ENCODE measurements at places on chromosomes 7 and 10.

- DNase-seq = no peak
Measured at GRCh38 chr10:78449554-78449953, 415.9 kb downstream of the RPS24 start.

DNA sequence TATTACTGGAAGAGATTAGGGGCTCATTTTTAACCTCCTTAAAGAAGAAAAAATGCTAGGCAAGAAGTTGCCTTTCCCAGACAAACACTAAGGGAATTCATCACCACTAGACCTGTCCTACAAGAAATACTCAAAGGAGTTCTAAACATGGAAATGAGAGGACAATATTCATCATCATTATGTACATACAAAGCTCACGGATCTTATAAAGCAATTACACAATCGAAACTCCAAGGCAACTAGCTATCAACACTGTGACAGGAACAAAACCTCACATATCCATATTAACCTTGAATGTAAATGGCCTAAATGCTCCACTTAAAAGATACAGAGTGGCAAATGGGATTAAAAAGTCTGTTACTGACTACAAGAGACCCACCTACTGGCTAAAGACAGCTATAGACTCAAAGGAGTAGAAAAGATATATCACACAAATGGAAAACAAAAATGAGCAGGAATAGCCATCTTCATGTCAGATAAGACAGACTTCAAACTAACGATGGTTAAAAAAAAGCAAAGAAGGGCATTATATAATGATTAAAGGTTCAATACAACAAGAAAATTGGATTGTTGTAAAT lies 246.6 kb downstream of the ADRA2A start:
- no peak for DNase-seq

DNA sequence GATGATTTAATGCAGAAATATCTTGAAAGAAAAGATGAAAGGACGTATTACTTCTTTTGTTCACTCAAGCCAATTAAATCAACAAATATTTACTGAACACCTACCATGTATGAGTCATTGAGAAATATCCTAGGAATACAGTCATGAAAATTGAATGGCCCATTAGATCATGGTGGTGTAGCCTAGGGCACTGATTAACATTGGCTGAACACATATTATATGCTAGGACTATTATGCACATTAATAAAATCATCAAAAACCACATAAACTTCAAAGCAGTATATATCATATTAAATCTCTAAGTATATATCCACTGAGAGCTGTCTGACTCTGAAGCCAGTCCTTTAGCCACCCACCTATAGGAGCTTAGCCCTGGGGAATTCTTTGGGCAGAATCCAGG lies 41.8 kb downstream of the FAM204A start:
- DNase-seq = no peak

DNA sequence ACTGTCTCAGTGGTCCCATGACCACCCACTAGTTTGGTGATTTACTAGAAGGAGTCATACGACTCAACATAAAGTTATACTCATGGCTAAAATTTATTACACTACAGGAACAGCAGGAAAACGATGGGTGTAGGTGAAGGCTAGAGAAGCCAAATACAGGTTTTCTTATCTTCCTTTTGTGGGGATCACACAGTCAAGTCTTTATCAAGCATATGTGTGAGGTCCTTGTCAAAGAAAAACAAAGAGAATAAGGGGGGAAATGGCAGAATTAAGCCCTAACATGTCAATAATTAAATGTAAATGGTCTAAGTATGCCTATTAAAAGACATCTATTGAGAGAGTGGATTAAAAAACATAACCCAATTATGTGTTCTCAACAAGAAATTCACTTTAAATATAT lies 47.8 kb upstream of the UBN2 start:
- no peak for DNase-seq

- DNase-seq = no peak
Measured at GRCh38 chr10:6009961-6010360, 32.6 kb upstream of the IL15RA start.

DNA sequence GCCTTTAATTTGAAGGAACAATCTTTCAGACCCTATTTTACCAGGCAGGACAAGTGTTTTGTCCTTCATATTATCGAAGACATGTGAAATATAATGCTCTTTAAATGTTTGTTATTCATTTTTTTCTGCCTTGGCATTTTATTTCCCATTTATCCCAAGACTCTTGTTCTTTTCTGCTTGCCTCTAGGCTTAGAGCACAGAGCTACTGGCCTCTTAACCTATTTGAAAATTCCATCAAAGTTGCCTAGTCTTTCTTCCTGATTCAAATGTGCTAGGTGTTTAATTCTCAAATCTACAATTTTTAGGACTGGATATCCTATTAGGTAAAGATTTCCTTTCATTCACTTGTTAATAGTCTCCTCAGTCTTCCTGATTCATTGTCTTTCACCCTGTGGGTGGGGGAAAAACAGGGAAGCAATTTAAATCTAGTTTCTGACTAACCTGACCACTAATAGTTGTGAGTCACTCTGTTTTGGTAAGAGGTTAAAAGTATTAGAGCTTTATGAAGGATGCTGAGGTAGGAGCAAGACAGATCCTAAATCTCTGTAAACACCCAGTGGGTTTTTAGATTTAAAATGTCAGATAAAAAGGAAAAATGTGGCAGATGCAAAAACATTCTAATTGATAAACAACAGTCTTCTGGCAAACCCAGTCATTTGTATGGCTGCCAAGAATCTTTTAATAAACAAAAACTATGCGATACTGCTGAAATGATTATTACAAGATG lies 1.5 kb downstream of the LIPK start:
- DNase-seq = peak; percentile 25

- DNase-seq = no peak
Measured at GRCh38 chr10:64312876-64313275, 791.7 kb downstream of the REEP3 start.

DNA sequence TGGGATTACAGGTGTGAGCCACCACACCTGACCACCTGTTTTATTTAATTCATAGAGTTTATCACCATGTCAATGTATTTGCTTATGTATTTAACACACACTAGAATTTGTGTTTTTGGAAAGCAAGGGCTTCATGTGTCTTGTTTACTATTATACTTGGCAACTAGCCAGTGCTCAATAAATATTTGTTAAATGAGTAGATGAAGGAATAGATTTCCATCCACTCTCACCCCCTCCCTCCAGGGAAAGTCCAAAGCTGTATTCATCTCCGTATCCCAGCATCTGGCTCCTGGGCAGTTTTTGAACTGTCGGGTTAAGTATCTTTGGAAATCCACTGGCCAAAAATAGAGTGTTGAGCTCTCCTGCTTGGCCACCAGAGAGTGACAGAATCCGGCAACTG lies 4.6 kb upstream of the RADIL start:
- no peak for DNase-seq

GRCh38 chr7:21450076-21450475 lies 22.2 kb downstream of the SP4 start:
- no peak for DNase-seq

DNA sequence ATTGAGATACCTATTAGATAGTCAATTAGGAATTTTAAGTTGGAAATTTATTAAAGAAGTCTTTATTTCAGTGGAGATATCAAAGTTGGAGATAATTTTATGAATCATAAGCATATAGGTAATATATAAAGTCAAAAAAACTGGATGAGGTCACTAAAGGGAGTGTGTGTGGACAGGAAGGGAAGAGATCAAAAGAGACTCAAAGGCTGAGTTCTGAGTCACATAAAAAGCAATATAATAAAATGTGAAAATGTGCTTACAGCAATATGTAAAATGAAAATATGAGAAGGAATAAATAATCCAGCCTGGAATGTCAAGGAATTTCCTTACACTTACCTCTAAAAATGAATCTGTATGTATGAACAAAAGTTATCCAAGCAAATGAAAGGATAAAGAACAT lies 583.3 kb upstream of the SORCS1 start:
- DNase-seq = no peak

GRCh38 chr7:133048589-133048988 lies 33.3 kb downstream of the CHCHD3 start:
- DNase-seq = no peak

DNA sequence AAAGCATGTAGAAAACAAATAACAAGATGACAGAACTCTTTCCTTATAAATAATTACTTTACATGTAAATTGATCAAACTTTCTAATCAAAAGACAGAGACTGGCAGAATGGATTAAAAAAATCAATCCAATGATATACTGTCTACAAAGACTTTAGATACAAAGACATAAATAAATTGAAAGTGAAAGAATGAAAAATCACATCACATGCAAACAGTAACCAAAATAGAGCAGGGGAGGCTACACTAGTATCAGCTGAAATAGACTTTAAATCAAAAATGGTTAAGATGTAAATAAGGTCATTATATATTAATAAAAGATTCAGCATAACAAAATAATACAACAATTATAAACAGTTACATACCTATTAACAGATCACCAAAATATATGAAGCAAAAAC lies 97.3 kb downstream of the SNX13 start:
- no peak for DNase-seq

DNA sequence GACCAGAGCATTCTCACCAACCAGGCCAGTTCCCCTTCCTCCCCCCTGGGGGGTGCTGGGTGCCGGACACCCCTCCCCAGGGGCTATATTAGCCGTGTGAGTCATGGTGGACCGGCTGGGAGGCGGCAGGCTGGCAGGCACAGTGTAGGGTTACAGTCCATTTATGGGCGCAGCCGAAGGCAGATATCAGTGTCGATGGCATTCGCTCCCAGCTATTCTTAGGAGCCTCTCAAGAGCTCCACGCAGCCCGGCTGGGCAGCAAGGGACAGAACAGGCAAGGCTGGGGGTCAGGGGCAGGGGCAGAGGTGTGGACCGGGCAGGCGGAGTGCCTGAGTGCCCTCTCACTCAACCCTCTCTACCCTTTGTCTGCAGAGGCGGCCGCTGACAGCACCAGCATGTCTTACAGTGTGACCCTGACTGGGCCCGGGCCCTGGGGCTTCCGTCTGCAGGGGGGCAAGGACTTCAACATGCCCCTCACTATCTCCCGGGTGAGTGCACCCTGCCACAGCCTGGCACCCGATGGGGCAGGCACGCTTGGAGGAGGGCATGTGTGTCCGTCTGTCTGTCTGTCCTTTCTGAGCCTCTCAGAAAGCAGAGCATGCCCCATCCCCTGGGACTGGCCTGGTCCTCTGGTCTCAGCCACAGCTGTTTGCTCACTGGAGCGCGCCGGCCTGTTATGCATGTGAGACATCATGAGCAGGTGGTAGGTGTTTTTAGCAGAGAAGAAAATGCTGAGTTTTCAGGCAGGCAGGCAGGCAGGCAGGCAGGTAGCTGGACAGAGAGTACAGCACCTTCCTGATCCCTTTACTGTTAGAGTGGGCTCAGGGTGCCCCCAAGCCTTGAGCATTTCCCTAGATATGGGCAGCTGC lies at the start of gene LDB3:
TSS of gene LDB3 (plus strand) at position 215 of the 869 bp plus-strand sequence. CDS start at position 396, 181 bp downstream.
- peak; percentile 29 for DNase-seq

DNA sequence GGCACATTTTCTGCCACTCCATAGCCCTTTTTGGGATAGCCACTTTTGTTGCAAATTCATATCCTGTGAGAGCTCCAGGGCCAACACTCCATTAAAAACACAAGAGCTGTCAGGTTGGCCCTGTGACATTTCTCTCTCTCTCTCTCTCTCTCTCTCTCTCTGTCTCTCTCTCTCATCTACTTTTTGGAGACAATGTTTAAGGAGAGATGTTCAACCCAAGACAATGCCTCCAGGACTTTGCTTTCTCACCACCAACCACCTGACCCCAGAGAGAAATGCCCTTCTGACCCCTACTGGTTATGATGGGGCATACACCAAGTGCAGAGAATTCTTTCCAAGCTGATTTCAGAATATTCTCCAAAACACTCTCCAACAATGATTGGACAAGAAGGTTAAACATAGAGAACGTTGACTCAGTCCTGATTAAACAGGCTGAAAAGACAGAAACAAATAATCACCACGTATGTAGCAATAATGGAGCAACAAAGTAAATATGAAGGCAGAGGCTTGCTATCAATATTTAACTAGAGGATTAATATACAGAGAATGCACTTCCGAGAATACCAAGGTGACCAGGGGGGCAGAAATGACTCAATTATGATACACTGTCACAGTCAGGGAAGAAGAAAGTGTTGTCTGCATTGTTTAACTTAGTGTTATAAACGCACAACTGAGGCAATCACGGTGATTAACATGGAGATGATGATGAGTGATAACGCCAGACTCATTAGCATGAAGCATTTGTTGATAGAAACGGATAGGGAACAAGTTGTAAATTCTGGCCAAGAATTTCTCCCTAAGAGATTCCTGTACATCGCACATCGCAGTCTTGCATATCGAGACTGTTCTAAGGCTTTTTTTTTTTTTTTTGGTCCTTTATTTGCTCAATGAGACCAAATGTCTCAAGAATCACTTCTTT lies 178.5 kb downstream of the NRP1 start:
- peak; percentile 20 for DNase-seq

DNA sequence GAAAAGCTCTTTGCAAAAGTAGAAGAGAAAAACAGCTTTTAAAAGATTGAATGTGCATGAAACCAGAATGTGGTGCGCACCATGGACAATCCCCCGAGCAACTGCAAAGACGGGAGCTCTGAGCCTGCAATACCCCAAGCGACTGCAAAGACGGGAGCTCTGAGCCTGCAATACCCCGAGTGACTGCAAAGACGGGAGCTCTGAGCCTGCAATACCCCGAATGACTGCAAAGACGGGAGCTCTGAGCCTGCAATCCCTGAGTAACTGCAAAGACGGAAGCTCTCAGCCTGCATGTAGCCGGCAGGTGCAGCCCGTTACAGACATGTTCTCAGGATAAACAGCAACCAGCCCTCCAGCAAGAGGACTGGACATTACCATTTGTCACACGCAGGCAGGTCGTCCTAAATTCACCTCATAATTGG lies 6.2 kb downstream of the ZNF775 start:
- no peak for DNase-seq

DNA sequence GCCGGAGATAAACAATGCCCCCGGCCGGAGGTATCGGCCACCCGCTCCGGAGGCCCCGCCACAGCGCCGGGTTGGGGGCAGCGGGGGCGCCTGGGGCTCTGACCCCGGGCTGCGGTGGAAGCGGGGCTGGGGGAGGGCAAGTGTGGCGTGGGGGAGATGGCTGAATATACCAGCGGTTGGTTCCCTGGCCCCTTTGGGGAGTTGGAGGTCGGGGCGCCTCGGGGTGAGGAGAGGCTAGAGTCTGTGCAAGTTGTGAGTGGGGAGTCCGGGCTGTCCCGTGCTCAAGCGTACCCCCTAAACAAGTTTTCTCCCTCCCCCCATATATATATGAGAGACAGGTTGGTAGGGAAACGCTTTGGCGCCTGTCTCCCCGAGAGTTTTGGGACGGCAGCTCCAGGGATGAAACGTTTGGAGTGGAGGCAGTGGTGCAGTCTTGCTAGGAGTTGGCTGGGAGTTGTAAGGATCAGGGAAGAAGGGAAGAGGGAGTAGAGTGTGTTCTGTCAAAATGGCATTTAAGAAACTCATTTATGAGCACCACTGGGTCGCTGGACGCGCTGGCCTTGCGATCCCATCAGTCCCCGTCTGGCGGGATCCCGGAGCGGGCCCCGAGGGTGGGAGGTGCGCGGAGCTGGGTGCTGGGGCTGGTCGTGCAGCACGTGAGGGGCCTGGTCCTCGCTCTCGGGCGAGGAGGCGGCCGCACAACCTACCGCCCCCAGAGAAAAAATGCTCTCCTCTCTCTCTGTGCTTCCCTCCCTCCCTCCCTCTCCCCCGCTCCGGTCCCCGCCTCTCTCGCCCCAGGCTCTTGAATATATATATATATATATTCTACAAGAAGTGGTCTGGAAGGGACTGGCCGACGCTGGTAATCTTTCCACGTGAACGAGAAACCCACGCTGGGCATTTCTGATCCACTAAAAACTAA lies 1.1 kb downstream of the TET1 start:
- DNase-seq = no peak

Measured in amniotic stem cell (primary cell).